ENCODE measurements at places on chromosomes 11 and 22.
A peak's percentile ranks its signal among the peaks of the same experiment; 100 is the strongest.

DNA sequence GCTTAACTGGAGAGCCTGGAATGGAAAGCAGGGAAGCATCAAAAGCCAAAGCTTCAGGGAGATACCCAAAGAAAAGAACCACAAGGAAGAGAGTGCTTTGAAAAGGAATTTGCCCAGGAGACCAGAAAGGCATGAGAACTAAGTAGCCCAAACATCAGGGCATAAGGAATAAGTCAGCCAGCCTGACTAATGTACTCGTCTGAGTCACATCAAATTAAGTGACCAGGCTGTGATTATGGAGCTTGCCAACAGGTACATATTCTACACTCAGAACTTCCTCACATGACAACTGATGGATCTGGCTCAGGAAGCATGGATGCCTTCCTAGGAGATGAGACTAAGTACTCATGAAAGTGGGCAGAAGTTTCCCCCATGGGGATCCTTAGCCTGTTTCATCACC is 366.7 kb downstream of the BUD13 start:
- DNase-seq: no peak

- peak; percentile 40 for DNase-seq
Observed at GRCh38 chr22:17773606-17774205, 563 bp downstream of the BID start.

GRCh38 chr11:44264761-44265160 is 45.2 kb downstream of the ALX4 start:
- no peak for DNase-seq

DNA sequence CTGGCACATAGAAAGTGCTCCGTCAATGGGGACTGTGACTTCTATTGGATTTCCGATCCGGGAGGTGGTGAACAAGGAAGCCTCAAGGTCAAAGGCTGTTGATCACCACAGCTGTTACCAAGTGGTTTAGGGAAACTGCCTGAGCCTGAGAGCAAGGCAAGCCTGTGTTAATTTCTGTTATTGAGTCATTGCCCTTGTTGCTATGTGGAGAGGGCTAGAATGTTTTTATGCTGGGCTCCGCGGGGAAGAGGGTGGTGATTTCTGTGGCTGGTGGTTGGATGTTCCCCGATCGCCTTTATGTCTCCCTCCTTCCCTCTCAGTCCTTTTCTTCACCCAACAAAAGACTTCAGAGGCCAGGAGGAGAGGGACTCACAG is 108.5 kb upstream of the ALX4 start:
- DNase-seq: no peak
